ENCODE measurements at places on chromosomes 1 and 21.

DNA sequence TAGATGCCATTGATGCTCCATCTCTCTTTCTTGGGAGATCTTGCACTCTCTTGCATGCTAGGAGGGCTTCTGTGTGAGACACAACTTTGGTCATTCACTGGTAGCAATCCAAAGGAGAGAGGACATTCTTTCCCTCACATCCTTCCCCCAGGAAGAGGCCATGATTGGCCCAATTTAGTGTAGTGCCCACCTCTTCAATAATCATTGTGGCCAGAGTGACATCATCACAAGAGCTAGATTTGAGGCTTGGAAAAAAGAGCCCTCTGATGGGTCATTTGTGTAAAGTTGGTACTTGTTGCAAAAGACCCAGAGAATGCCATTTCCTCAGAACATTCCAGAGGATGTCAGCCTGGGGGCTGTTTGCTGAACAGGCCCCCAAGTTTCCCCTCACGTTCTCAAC lies 30.2 kb downstream of the S100A6 start:
- H3K4me1 ChIP-seq = no peaks in the 10 kb centered on the region
- no peak overlapping the region for H3K27ac ChIP-seq
- no peaks in the 10 kb centered on the region for H3K36me3 ChIP-seq
- no peak overlapping the region for H3K4me3 ChIP-seq
- no peaks in the 10 kb centered on the region for H3K27me3 ChIP-seq
- no peak for DNase-seq

DNA sequence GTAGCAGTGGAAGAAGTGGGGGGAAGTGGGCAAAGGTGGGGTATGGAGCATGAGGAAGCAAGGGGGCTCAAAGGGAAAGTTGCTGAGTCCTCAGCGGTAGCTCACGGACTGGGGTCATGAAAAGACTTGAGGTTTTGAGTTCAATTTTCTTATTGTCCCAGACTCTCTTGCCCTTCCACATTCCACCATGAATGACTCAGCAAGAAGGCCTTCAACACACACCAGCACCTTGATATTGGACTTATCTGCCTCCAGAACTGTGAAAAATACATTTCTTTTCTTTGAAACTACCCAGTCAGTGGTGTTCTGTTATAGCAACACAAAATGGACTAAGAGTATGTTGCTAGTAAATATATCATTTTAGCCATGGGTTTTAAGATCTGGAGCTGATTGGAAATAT lies 17.3 kb upstream of the RHBDL2 start:
- H3K27me3 ChIP-seq = no peaks in the 10 kb centered on the region
- H3K4me1 ChIP-seq = no peaks in the 10 kb centered on the region
- H3K4me3 ChIP-seq = no peak overlapping the region
- H3K27ac ChIP-seq = no peak overlapping the region
- no peak for DNase-seq
- H3K36me3 ChIP-seq = no peaks in the 10 kb centered on the region

GRCh38 chr21:22993822-22994574 lies 1995.8 kb downstream of the NCAM2 start:
- H3K4me3 ChIP-seq = no peak overlapping the region
- no peaks in the 10 kb centered on the region for H3K36me3 ChIP-seq
- no peaks in the 10 kb centered on the region for H3K27me3 ChIP-seq
- no peak for DNase-seq

DNA sequence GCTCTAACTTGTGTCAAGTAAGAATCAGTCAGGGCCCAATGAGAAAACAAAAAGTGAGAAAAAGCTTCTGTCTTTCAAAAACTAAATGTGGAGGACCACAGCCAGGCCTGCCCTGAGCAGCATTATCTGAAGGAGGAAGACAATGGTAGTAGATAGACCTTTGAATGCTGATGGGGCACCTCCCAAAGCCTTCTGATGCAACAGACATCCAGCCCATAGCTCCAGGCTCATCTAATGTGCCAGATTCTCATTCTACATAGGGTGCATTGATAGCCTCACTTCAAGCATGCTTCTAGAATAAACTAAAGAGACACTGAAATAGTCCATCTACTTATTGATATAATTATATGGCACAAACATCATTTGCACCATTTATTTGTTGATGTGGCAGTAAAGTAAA lies 351.6 kb downstream of the HHIPL2 start:
- no peak for DNase-seq
- H3K36me3 ChIP-seq = no peaks in the 10 kb centered on the region
- no peak overlapping the region for H3K27ac ChIP-seq
- no peaks in the 10 kb centered on the region for H3K27me3 ChIP-seq

- no peaks in the 10 kb centered on the region for H3K27me3 ChIP-seq
- no peak for DNase-seq
- H3K4me1 ChIP-seq = no peaks in the 10 kb centered on the region
- no peak overlapping the region for H3K4me3 ChIP-seq
These were observed 850.2 kb downstream of the BRINP3 start for GRCh38 chr1:189627427-189627826.

- peak overlapping the region; percentile 98 for H3K4me3 ChIP-seq
- DNase-seq = no peak
- H3K36me3 ChIP-seq = peaks cover 23% of the 10 kb centered on the region
- peak overlapping the region; percentile 98 for H3K27ac ChIP-seq
These were observed 961 bp downstream of the RBM15 start for GRCh38 chr1:110340207-110340468.

DNA sequence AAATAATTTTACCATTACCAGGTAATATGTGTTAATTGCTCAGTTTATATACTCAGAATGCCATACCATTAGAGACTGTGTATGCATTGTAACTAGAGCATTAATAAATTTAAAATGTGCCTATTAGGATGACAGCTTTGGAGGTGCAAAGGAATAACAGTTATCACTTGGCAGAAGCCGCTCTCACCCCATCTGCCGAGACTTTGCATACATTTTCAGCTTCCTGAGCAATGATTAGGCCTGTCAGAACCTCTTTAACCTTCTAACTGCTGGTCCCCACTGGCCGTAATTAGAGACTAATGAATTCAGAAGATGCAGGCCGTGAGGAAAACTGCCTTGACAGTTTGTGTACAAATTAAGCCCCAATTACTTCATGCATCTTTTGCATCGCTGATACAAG lies 158.0 kb upstream of the PROX1 start:
- no peak overlapping the region for H3K27ac ChIP-seq
- no peaks in the 10 kb centered on the region for H3K36me3 ChIP-seq
- no peak overlapping the region for H3K4me3 ChIP-seq
- DNase-seq = no peak
- H3K27me3 ChIP-seq = no peaks in the 10 kb centered on the region

- no peak overlapping the region for H3K27ac ChIP-seq
- no peaks in the 10 kb centered on the region for H3K4me1 ChIP-seq
- no peaks in the 10 kb centered on the region for H3K36me3 ChIP-seq
These were observed 31.2 kb downstream of the SDC3 start for GRCh38 chr1:30877205-30877912.

DNA sequence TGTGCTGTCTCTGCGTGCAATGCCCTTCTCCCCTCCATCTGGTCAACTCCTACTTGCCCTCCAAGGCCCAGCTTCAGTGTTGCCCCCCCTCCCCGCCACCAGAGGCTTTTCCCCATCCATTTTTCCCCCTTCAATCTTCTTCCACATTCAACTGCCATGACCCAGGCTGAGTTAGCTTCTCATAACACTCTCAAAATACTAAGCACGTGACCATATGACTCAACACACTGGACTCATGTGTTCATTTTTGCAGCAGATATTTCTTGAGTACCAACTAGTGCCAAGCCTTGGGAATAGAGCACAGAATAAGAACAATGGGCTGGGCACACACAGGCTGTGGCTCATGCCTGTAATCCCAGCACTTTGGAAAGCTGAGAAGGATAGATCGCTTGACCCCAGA lies 132.1 kb downstream of the IGSF21 start:
- H3K27ac ChIP-seq = no peak overlapping the region
- H3K36me3 ChIP-seq = no peaks in the 10 kb centered on the region
- no peaks in the 10 kb centered on the region for H3K4me1 ChIP-seq
- no peak overlapping the region for H3K4me3 ChIP-seq
- peaks cover 17% of the 10 kb centered on the region for H3K27me3 ChIP-seq

DNA sequence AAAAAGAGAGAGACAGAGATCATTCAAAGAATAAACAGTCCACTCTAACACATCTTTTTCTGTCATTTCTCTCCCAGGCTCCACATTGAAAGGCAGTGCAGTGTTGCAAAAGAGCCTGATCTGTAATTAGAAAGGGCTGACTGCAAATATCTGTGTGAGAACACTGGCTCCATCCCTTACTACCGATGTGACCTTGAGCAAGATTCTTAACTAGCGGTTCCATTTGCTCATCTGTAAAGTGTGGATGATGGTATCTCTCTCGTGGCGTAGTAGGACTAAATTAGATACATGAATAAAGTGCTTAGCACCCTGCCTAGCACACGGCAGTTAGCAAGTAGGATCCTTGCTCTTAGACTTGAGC lies 26.9 kb upstream of the SLC44A3 start:
- H3K27ac ChIP-seq = no peak overlapping the region
- DNase-seq = no peak
- H3K4me3 ChIP-seq = no peak overlapping the region

GRCh38 chr1:22224091-22224490 lies 81.2 kb upstream of the WNT4 start:
- no peaks in the 10 kb centered on the region for H3K36me3 ChIP-seq
- DNase-seq = no peak
- H3K4me1 ChIP-seq = no peaks in the 10 kb centered on the region
- peaks cover 2% of the 10 kb centered on the region for H3K27me3 ChIP-seq
- H3K4me3 ChIP-seq = no peak overlapping the region
- no peak overlapping the region for H3K27ac ChIP-seq

DNA sequence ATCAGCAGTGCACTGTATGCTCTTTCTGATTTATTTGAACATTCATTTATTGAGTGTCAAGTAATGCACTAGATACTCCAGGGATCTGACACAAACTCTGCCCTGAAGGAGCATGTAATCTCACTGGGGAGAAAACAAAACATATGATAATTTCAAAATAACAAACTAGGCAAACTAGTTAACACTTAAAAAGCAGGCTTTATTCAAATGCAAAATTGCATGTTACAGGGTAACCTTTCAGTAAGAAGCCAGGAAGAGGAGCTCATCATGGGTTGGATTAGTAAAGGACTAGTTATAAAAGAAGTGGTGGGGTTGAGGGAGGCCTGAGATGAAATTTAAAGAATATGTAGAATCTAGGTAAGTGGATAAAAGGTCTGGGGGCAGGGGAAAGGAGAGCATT lies 20.9 kb downstream of the SELL start:
- no peaks in the 10 kb centered on the region for H3K27me3 ChIP-seq
- DNase-seq = no peak
- H3K4me3 ChIP-seq = no peak overlapping the region
- H3K27ac ChIP-seq = peak overlapping the region; percentile 85
- peaks cover 11% of the 10 kb centered on the region for H3K36me3 ChIP-seq

DNA sequence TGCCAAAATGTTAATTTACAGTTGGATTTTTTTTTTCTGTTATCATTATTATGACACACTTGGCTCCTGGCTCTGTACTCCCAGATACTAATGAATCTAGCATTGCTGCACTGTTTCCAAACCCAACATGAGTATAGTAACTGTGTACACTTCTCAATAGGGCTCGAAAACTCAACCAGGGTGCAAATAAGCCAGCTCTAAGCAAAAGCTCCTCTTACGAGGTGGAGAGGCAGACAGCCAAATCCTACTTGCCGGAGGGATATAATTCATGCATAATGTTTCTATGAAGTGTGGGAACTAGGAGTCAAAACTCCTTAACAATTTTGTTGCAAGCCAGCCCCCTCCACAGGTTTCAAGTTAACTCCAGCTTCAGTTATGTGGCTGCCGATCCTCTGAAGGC lies 510.4 kb upstream of the ZP4 start:
- no peak overlapping the region for H3K27ac ChIP-seq
- no peaks in the 10 kb centered on the region for H3K4me1 ChIP-seq
- no peaks in the 10 kb centered on the region for H3K27me3 ChIP-seq

DNA sequence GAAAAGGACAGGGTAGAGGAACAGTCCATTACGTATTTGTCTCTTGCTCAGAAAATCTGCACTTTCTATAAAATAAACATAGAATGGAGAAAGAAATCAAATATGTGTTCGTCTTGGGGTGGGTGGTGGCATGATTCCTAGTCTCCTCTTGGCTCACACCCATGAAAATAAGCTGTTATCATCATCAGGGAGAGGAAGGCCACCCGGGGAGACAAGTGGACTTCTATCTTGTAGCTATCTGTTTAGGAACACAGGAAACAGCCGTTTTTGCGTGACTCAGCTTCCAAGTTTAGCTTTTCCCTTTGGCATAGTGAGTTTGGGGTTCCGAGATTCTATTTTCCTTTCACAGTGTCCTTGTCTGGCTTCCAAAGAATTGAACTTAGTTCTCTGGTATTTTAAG lies 622.3 kb downstream of the PTPRU start:
- H3K4me3 ChIP-seq = no peak overlapping the region
- H3K4me1 ChIP-seq = no peaks in the 10 kb centered on the region

- H3K36me3 ChIP-seq = no peaks in the 10 kb centered on the region
- peaks cover 8% of the 10 kb centered on the region for H3K4me1 ChIP-seq
- no peaks in the 10 kb centered on the region for H3K27me3 ChIP-seq
- H3K4me3 ChIP-seq = no peak overlapping the region
- H3K27ac ChIP-seq = no peak overlapping the region
These were observed 249.4 kb upstream of the B3GALT2 start for GRCh38 chr1:193435781-193436180.

GRCh38 chr1:248807067-248807737 lies 18.5 kb downstream of the SH3BP5L start:
- H3K27me3 ChIP-seq = no peaks in the 10 kb centered on the region
- peak; percentile 50 for DNase-seq
- no peak overlapping the region for H3K4me3 ChIP-seq
- H3K4me1 ChIP-seq = no peaks in the 10 kb centered on the region
- no peak overlapping the region for H3K27ac ChIP-seq

DNA sequence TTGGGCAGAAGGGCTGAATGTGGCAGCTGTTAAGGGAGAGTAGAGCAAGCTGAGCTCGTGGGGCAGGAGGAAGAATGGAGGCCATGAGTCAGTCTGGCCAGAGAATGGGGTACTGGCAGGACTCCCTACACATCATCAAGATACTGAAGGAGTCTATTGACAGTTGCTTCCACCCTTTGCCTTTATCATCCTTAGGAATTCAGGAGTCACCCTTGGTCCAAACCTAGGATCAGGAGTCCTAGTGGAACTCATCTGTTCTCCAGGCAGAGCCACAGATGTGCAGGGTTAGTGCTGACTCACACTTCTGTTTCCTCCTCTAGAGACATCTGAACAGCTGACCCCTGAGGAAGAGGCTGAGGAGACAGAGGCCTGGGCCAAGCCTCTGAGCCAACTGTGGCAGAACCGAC lies 18.7 kb upstream of the ST3GAL3 start:
- no peak overlapping the region for H3K4me3 ChIP-seq
- no peak for DNase-seq
- no peaks in the 10 kb centered on the region for H3K4me1 ChIP-seq
- no peaks in the 10 kb centered on the region for H3K27me3 ChIP-seq
- H3K27ac ChIP-seq = no peak overlapping the region

Measured in T-cell (primary cell).